Left renal pelvis (tissue), 4 donors: ENCODE measurements at places on chromosomes 11 and 22. TPM values are rescaled to one million over a fixed set of nuclear protein-coding genes. Genes with fewer than 3 reads are reported as not detected.

The IL17REL gene
- polyA plus RNA-seq = 0.07 TPM

The PATE4 gene
- 0.19 TPM for polyA plus RNA-seq

The FAM83F gene
- polyA plus RNA-seq = 0.53 TPM

The KCNJ4 gene
- polyA plus RNA-seq = 1.5 TPM

The MPZL3 gene
- 6.8 TPM for polyA plus RNA-seq

The MS4A6E gene
- polyA plus RNA-seq = not detected

The CD248 gene
- polyA plus RNA-seq = 66.3 TPM

The ELFN2 gene
- polyA plus RNA-seq = 5.3 TPM

The MGAT3 gene
- 14.6 TPM for polyA plus RNA-seq

The IGLL1 gene
- polyA plus RNA-seq = 1.6 TPM

The C11orf42 gene
- 2.3 TPM for polyA plus RNA-seq

DNA sequence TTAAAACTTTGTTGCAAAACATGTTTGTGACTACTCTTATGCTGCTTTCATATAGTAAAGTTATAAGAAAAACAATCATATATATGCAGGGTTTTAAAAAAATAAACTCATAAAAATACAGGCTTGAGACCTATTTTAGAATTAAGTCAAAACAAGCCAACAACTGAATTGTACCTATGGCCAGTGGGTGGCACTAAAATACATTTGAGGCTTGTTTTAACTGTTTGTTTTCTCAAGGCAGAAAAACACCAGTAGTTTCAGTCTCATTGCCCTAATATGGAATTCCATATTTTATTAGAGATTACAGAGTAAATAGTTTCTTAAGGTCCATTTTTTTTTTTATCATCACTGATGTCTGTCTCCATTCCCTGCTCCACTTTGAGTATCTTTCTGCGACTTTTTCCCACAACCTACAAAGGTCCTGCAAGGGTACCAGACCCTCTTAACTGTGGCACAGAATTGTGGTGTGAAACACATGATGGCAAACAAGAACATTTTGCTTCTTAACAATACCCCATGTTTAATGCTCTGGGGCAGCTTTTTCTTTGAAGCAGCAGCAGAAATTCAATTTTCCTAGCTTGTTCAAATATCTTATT lies 8.5 kb upstream of the CCDC89 start:
- no peak for DNase-seq

GRCh38 chr11:44456544-44457300 lies 108.7 kb upstream of the CD82 start:
- DNase-seq = no peak

DNA sequence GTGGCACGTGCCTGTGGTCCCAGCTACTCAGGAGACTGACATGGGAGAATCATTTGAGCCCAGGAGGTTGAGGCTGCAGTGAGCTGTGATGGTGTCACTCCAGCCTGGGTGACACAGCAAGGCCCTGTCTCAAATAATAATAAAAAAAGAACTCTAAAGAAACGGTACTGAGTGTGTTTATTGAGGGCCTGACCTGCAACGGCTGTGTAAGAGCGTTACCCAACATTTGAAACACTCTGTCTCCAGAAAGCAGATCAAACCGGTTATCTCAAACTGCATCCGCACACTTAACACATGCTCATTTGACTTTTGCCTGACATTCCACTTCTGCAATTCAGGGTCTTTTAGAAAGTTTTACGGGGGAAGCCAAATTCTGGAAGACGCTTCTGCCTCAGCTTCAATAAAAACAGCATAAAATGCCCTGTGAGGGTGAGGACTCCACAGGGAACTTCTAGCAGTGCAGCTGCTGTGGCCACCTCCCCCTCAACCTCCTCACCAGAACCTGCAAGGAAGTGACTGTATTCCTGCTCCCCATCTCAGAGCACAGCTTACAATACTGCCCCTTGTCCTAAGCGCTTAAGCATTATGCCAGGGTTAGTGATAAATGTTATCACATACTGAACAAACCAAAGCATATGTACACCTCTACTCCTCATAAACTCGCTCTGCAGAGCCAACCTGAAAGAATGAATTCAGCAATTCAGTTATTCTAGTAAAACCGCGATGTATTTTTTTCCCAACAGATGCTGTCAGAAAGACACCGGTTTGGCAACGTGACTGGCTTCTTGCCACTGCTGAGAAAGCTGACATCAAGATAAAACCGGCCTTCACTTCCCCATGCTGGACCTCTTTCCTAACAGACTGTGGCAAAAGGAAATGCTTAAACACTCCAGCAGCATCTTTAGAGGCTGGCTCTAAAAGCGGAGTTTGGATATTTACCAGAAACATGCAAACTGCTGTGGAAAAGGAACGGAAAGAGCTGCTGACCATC lies 52.2 kb downstream of the PRDM10 start:
- DNase-seq = no peak

DNA sequence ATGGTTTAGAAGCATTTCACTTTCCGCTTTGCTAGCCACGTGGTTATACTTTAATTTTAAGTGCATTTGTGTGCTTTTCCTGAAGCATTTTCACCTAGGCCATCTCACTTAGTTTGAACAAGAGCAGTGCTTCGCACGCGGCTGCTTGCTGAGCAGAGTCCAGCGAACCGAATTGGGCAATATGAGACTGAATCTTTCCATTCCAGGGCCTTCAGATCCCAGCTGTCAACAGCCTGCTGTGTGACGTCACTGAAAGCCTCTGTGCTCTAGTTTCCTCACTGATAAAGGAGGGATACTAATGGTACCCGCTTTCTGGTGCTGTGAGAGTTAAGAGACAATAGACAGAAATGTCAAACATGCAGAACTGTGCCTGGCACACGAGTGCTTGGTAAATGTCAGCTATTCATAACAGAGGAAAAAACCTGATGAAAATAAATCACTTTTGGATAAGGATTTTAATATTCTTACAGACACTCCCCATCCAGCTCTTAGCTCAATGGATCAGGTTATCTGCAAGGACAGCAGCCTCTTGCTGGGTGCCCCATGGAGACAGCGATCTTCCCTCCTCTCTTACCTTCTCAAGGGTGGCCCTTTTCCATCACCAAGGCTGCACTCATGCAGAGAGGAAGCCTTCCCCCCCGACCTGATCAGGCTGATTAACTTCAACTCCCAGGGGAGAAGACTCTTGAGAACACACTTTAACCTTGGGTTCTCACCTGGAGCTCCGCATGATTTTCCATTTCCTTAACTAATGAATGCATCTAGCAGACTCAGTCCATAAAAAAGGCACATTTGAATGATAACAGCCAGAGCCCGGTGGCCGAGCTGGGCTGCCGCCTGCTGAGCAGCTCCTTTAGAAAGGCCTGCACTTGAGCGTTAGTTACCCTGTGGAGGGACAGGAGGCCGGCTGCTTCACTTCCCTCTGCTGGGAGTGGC lies 3.5 kb upstream of the GLB1L3 start:
- DNase-seq = no peak
